ENCODE measurements at places on chromosomes 1 and 21.

DNA sequence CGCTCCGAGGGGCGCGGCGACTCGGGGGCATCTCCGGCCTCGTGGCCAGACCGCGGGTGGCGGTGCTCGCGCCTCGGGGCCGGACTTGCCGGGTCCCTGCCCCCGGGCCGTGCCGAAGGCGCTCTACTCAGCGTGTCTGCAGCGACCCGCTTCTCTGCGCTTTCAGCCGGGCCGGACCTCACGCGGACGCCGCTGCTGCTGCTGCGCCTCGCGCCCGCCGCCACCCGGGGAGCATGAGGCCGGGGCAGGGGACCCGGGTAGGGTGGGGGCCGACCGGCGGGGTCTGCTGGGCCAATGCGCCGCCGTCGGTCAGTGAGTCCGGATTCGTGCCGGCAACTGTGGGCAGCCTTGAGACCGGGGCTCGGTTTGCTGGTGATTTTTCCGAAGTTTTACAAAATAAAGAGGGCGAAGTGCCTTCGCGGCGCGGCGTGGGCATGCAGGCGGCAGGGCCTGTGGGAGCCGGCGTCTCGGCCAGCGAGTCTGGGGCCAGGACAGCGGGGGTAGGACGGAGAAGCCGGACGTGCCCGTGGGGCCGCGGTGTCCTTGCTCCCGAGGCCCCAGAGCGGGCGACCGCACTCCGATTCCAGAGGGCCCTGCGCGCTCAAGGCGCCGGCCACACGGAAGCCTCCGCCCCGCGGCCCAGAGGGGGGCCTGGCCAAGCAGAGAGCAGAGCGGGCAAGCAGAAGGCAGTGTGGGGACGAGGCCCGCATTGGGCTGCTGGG lies 749 bp downstream of the FAM163A start:
- no peak for DNase-seq

DNA sequence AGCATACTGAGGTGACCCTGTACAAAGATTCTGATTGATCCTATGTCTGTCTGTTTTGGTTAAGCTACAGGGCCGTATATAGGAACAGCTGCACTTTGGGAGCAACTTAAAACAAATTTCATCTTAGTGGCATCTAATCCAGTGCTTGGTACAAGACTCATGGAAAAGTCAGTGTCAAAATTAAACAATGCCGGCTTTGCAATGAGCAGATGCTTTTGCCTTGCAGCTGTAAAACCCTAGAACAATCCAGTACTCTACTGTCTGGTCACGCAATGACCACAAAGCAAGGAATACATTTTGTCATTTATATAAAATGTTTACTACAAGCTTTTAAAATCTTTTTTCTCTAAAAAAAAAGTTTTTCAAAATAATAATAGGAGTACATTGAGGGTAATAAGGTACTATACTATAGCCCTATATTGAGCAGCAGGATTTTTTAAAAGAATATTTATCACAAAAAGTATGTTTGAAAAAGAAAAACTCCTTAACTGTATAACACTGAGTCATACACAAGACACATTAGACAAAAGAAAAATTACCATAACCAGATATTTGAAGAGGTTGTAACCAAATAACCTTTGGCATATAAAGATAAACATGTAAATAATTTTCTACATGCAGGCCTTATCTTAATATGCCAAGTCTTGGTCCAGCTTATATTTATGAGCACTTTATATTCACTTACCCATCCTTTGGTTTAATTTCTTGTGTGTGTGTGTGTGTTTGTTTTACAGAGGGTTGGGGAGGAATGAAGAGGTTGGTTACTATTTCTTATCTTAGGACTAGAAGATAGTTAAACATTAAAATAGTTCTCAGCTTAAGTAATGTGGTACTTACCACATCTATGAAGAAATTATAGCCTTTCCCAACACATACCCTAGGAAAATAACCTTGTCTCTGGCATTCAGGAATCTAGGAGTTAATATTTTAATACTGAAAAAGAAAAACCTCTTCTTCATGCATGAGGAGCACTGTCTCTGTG lies 262.3 kb downstream of the FAF1 start:
- no peak for DNase-seq

DNA sequence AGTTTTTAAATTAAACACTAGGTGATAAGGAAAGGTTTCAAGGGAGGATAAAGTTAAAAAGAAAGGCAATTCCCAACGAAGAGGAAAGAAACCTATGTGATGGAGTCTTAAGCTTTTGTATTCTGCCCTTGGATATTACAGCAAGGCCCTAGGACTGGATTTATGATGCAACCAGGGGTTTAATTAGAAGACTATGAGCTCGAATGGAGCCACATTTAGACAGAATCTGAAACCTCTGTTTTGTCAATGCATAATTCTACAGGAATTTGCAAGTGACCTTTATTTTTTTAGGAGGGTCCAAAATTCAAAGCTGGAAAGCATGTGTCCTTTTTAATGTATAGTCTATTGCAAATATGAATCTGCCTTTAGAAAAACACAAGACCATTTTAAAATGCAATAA lies 37.9 kb downstream of the TGFB2 start:
- no peak for DNase-seq

- no peak for DNase-seq
Measured at GRCh38 chr1:31069392-31069791, 3.9 kb upstream of the PUM1 start.

DNA sequence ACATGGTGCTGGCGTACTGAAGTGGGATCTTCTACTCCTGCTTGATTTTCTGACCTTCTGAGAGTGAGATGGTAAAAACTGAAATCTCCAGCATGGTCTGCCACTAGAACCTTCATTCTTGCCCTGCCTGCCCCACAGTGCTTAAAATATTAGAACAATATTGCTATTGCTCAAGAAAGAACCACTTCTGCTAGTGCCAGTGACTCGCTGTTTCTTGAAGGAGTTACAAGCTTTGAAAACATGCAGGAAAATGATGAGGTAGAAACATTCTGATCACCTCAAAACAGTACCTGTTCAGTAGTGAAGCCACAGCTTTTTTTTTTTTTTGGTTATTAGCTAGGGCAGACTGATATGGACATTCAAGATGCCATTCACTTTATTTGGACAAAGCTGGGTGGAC lies 95.3 kb downstream of the BACH1 start:
- no peak for DNase-seq

DNA sequence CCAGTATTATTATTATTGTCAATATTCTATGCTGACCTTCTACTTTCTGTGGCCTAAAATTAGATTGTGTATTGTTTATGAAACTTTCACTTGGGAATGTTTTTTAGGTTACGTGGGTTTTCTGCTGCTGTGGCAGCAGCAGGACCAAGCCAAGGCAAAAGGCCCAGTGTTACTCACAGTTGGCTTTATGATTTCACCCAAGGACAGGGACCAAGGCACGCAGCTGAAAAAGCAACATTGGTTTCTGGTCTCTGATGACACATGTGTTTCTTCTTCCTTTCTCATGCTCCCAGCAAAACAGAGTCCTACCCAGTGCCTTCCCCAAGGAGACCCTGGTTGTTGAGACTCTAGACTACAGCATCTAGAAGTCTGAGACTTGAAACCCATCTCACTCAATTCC lies 413.7 kb downstream of the SETD4 start:
- DNase-seq, result no peak

DNA sequence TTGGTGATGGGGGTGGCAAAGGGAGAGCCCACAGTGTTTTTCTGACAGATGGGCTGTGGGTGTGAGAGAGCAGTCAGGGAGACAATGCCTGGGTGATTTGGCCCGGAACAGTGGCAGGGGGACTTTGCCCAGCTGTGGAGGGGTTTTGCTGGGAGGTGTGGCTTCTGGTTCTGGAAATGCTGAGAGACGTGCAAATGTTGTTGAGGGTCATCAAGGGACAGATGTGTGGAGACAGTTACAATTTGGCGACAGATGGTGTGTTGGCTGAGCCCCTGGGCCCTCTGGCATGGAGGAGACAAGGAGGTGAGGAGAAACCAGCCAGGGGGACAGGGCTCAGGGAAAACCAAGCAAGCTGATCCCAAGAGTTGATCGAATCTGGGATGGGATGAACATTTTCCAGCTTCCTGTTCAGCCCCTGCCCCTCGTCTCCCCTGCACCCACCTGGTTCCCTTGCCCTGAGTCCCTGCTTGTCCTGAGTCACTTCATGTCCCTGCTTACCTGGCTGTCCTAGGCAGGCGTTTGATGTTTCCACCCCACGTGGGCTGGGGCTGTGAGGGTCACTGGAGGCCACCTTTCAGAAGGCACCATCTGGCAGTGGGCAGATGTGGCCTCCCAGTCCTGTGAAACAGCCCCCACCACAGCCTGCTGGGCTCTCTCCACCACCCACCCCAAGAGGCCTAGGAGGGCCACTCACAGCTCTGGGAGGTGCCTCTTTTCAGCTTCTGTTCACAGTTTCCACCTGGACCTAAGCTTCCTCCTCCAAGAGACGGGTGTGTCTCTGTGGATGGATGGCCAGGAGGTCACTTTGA lies 15.8 kb upstream of the ZNF678 start:
- DNase-seq, result peak; percentile 54

DNA sequence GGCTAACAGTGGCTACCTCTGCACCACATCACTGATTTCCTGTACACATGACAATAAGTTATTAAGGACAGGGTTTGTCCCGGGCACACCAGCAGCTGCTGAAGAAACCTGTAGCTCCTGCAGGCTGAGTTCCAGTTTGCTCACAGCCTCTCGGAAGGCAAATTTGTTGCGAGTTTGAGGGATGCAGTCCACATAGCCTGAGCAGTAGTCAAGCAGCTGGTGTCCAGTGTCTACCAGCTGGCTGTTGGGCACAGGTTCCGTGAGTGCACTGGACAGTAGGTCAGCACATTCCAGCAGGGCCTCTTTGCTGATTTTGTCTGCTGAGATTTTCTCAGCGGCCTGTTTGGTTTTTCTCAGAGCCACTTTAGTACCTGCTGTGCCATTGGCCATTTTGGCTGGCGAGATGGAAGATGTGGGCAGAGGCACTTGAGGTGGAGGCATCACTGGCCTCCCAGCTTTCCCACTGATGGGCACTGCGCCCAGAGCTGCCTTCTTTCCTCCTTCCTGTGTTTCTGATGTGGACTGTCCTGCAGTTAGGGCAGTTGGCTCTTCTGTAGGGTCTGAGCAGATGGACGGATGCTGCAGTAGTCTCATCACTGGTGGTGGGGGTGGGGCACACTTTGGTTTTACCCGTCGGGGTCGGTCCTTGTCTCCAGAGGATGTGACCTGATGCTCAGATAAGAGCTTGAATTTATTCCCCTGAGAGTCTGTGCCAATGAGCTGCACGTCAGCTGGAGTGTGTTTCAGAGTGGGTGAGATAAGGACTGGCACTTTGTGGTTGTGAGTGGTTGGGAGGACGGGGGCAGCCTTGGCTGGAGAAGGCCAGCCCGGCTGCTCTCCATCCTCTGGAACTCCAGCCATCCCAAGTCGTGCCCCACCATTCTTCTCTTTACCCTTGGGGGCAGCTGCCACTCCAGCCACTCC lies 26.1 kb downstream of the TOR3A start:
- DNase-seq, result no peak

DNA sequence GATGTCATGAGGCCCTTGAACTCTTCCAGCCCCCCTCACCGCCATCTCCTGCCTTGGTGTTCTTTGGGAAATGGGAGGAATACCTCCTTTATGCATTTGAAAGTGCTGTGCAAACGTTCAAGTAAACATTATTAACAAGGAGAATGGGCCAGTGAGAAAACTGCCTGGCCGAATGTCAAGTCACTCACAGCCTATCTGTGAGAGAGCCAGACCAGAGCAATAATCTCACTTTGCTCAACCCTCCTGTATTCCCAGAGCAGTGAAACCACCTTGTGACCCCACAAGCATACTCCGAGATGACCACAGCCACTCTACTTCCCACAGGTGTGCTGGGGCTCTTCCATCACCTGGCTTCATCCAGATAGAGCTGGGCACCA lies 5.2 kb downstream of the TAL1 start:
- DNase-seq, result no peak

- no peak for DNase-seq
Measured at GRCh38 chr1:60916906-60917305, 165.5 kb upstream of the NFIA start.

DNA sequence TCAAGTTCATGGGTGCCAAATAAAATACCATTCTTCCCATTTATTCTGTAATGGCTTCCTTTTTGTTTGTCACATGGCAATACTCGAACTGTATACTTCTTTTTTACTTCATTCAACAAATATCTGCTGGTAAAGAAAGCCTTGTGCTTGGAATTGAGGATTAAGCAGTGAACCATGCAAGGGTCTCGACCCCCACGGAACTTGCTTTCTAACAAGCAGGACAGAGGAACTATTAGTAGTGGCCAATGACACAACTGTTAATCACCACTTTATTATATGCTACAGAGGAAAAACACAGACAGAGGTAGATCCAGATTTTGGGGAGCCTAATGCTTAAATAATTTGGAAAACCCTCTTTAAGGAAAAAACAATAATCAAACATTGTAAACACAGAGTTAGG lies 542.2 kb downstream of the DPYD start:
- no peak for DNase-seq

- no peak for DNase-seq
Measured at GRCh38 chr21:41983229-41983628, 26.9 kb downstream of the ZBTB21 start.

DNA sequence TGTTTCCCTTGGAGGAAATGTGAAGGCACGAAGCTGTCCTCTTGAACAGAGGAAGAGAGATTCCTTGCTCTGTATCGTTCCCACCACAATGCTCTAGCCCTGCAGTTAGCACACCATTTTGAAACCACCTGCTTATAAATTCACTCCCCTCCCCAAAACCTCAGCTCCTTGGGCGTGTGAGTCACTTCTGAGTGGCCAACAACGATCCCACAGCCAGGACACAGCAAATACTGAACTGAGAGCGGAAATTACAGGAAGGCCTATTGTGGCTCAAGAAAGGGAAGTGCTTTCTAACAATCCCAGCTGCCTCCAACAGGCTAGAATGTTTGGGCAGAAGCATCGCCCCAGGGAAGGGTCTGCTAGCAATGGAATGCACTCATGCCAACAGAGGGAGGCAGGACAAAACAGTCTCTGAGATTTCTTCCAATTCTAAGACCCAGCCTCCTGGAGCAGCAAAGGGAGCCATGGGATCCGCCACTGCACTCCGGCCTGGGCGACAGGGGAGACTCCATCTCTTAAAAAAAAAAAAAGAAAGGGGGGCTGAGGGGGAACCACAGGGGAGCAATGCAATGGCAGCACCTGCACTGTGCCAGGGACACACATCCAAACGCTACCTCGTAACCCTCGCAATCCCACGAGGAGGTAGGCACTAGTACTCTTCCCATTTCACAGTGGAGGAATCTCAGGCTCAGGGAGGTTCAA lies 1.9 kb downstream of the TMEM53 start:
- DNase-seq, result no peak

DNA sequence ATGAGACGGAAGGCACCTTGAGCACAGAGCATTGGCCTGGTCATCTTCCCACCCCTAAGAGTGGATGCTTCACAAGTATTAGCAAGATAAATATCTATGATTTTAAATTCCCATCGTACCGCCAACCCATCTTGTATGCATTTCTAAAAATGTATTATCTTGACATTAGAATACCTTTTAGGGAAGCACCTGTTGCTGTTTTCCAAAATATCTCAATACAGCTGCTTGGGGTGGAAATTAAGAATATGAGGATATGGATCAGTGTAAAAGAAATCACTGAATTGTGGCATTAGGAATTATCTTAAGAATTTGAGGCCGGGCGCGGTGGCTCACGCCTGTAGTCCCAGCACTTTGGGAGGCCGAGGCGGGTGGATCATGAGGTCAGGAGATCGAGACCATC lies 166.3 kb downstream of the ETS2 start:
- no peak for DNase-seq

GRCh38 chr1:59737638-59738037 lies 77.1 kb upstream of the HOOK1 start:
- DNase-seq, result no peak

GRCh38 chr1:192225703-192226102 lies 67.4 kb downstream of the RGS18 start:
- no peak for DNase-seq
